ENCODE measurements at places on chromosomes 4 and X.

DNA sequence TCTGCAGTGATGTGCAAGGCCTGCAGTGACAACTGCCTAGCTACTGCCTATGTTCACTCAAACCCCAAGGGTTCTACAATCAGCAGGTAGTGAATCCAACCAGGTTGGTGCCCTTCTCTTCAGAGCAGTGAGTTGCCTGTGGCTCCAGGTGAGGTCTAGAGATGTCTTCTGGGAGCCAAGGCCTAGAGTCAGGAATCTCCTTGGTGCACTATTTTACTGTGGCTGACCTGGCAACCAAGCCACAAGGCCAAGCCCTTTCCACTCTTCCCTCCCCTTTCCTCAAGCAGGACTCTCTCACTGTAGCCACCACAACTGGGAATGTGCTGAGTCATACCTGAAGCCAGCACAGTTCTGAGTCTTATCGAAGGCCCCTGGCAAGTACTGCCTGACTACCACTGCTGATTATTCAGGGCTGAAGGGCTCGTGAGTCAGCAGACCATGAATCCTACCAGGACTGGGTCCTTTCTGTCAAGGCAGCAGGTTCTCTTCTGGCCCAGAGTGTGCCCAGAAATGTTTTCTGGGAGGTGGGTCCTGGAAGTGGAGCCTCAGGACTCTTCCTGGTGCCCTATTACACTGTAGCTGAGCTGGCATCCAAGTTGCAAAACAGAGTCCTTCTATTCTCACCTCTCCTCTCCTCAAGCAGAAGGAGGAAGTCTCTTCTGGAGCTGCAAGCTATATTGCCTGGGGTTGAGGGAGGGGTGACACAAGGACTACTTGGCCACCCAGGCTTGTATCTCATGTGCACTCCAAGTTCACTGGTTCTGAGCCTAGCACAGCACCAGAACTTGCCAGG is 111.6 kb downstream of the BTC start:
- DNase-seq = peak; percentile 94

GRCh38 chr4:43271946-43272345 is 379.4 kb downstream of the GRXCR1 start:
- no peak for DNase-seq

GRCh38 chr4:41015016-41015675 is 199.2 kb downstream of the APBB2 start:
- DNase-seq = no peak

DNA sequence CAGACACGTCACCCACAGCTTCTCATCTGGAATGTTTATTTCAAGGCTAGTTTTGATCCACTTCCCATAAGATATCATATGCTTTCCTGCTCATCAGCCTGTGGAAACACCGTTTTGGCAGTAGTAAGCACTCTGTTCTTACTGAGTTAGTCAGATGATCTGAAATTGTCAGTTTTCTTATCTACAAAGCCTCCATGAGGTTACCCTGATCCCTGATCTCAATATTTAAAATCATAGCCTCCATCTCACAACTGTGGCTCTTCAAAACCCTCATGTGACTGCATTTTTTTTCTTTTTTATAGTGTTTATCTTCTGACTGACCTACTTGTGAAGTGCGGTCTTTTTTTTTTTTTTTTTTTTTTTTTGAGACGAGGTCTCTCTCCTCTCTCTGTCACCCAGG is 22.7 kb downstream of the BST1 start:
- DNase-seq = peak; percentile 14

DNA sequence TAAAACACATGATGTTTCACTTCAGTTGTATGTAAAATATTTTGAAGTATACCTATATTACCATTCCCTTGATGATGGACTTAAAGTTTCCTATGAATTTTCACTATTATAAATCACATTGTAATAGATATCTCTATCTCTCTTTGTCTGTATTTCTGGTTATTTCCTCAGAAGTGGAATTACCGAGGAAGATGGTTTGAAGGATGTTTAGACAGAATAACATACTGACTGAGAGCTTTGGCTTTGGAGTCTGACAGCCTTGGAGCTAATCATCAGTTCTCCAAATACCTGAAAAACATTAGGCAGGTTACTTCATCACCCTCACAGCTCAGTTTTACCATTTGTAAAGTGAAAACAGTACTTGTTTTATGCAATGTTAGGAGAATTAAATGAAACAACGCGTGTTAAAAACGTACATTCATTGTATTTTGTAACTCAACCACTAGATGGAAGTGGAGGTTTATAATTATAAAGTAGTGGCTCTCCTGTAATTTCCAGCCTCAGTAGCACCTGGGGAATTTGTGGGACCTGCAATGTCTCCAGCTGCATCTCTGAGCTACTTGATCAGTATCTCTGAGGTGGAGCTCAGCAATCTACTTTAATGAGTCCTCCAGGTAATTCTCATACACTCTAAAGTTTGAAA is 14.3 kb downstream of the JCHAIN start:
- DNase-seq = peak; percentile 64

GRCh38 chrX:51834076-51834475 is 59.3 kb upstream of the MAGED1 start:
- no peak for DNase-seq

GRCh38 chrX:19906293-19906692 is 18.9 kb upstream of the SH3KBP1 start:
- DNase-seq = no peak

DNA sequence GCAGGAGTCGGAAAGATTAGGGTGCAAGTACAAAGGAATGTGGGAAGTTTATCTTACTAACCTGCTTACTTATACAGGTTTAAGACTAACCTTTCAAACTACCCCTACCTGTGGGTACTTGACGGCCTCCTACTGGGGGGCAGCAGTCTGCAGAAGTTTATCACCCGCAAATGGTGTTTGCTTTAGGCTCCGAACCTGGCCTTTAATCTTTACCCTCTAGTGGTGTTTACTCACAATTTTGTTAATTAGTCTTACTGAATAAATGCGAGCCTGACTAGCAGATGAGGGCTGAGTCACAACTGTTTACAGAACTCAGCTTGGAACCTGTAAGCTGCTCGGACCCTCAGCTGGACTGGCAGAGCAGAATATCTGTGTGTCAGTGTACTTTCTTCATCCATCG is 204.2 kb upstream of the GPRIN3 start:
- no peak for DNase-seq

DNA sequence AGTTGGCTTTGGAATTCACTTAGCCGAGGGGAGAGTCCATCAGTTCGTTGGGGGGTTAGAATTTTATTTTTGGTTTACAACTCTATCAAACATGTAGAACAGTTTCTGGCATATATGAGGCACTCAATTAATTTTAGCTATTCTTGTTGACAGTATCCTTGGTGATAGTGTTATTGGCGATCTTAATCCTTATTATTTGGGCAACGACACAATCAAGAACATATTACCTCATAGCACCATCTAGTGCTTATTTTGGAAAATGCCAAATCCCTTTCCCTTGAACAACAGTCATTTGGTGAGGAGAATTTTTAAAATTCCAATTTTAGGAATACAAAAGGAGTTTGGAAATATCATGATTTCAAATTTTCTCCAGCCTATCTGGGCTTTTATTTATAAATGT is 17.9 kb upstream of the PGRMC1 start:
- peak; percentile 33 for DNase-seq

DNA sequence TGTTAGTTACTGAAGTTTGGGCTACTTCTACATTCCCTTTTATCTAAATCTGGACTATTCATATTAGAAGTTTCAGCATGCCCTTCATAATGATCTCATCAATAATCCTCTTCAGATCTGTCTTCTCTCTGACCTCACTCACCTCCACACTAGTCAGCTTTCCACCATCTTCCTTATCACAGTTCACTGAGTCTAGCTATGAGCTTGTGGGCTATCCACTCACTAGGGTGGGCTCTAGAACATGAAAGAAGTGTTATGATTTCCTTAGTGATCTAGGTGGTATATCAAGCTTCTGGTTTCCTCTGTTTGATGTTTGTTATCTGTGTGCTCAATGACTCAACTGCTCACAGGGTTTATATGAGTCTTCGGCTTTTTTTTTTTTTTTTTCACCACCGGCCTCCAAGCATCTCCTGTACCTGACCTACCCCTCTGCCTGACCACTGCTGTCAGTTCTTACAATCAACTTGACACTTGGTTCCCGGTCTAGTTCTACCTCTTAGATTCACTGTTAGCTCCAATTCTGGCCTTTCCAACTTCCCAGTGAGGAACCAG is 103.1 kb downstream of the PAPSS1 start:
- DNase-seq = no peak

DNA sequence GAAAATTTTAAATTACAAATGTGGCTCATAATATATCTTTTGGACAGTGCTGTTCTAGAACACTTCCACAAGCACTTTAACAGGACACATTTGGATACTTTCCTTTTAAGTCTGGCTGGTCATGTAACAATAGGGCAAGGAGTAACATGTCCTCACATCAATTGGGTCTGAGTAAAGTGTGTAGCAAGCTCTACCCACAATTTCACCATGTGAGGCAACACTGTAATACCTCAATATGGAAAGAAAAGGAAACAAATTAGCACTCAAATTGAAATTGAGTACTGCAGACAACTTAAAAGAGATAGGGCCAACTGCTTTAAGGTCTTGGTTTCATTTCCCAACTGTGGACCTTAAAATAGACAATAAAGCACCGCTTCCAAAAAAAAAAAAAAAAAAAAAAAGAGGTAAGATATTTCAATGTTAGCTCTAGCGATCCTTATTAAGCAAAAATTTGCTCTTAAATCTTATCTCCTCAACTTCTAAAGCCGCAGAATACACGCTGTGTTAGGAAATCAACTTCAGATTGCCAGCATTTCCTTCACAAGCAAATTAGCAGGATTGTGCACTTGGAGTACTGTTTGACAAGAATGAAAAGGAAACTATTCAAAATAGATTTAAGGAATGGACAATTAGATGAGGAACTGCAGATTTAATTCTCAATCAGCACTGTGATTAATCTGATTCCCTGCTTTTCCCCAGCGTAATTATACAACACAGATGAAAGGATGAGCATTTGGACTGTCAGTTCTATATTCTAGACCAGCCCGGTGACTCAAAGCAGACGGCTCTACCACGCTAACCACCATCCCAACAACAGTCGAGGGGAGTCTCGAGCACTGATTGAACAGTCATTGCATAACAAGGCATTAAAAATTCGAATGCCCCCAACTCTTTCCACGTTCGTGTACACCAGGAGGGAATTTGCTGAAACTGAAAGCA is 1.6 kb downstream of the CASK start:
- peak; percentile 73 for DNase-seq

GRCh38 chrX:46957297-46957696 is 45.1 kb downstream of the JADE3 start:
- DNase-seq = no peak

GRCh38 chr4:99615170-99615820 is 40.7 kb downstream of the MTTP start:
- DNase-seq = no peak

- DNase-seq = no peak
Measured at GRCh38 chrX:34634349-34634748, 22.7 kb downstream of the TMEM47 start.

DNA sequence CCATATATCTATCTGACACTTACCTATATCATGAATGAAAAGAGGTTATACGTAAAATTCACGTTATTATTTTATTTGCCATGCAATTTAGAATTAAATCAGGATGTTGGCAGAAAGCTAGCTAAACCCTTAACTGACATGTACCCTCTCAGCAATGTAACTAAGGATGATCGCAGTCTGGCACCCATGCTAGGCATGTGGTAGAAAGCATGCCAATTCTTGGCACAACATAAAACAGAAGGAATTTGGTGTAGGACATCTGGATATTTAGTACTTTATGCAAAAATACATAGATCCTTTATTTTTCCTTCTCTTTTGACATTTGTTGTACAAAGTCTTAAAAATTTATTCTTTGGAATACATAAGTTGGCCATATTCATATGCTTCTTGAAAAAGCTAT is 436.8 kb upstream of the FAT1 start:
- no peak for DNase-seq

DNA sequence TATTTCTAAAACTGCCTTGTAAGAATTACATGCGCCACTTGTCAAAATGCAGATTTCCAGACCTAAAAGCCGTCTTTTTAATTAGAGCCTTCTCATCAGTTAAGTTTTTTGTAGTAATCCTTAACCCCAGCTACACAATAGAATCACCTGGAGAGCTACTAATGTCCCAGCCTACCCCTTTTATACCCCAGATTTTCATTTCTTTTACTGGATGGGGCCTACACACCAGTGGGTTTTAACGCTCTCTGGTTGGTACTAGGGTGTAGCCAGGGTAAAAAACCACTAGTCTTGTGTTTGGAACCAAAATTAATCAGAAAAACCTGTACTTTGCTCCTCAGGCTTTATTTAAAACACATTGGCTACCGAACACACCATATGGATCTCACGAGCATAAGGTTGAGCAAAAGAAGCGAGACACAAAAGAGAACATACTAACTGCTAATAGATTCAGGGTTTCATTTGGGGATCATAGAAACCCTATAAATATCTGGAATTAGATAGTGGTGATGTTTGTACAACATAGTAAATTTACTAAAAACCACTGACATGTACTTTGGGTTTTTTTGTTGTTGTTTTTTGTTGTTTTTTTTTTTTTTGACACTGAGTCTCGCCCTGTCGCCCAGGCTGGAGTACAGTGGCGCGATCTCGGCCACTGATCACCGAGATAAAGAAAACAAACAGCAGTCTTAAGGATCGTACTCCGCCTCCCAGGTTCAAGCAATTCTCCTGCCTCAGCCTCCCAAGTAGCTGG is 30.6 kb downstream of the BBS12 start:
- no peak for DNase-seq

- peak; percentile 78 for DNase-seq
Measured at GRCh38 chr4:11720292-11720691, 291.6 kb upstream of the HS3ST1 start.

- no peak for DNase-seq
Measured at GRCh38 chr4:6592804-6593563, 18.0 kb downstream of the MAN2B2 start.

DNA sequence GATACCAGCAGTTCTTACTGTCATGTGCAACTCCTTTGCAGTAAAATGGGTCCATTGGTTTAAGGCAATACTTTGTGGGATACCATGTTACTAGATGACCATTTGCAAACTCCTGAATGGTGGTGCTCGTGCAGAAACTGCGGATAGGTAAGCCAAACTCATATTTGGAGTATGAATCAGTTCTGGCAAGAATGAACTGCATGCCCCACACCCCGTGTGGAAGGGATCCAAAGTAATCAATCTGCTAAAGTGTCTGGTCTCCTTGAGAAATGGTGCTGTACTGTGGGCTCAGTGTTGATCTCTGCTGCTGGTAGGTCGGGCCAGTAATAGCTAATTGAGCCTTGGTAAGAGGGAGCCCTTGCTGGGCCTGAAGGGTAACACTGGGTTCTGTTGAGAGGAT is 4.2 kb upstream of the TAB3 start:
- DNase-seq = no peak

- no peak for DNase-seq
Measured at GRCh38 chr4:163967710-163968109, 473.2 kb downstream of the TMA16 start.

DNA sequence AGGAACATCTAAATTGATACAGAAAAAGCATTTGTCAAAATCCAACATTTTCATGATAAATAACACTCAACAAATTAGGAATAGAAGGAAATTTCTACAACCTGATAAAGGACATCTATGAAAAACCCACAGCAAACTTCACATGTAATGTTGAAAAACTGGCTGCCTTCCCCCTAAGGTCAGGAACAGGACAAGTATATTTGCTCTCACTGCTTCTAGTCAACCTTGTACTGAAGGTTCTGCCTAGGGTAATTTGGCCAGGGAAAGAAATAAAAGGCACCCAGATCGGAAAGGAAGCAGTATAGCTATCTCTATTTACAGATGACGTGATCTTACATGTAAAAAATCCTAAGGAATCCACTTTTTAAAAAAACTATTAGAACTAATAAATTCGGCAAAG is 97.1 kb upstream of the USP9X start:
- no peak for DNase-seq

- peak; percentile 21 for DNase-seq
Measured at GRCh38 chr4:80183250-80184052, 13.9 kb upstream of the PRDM8 start.
